NT2/D1 (cell line): ENCODE measurements at places on chromosomes 6 and 20.
A peak's percentile ranks its signal among the peaks of the same experiment; 100 is the strongest.

GRCh38 chr6:151729829-151730495, 77.5 kb upstream of the ESR1 start:
- no peak for DNase-seq

GRCh38 chr6:15962449-15962764, 166.5 kb upstream of the MYLIP start:
- DNase-seq, result no peak

DNA sequence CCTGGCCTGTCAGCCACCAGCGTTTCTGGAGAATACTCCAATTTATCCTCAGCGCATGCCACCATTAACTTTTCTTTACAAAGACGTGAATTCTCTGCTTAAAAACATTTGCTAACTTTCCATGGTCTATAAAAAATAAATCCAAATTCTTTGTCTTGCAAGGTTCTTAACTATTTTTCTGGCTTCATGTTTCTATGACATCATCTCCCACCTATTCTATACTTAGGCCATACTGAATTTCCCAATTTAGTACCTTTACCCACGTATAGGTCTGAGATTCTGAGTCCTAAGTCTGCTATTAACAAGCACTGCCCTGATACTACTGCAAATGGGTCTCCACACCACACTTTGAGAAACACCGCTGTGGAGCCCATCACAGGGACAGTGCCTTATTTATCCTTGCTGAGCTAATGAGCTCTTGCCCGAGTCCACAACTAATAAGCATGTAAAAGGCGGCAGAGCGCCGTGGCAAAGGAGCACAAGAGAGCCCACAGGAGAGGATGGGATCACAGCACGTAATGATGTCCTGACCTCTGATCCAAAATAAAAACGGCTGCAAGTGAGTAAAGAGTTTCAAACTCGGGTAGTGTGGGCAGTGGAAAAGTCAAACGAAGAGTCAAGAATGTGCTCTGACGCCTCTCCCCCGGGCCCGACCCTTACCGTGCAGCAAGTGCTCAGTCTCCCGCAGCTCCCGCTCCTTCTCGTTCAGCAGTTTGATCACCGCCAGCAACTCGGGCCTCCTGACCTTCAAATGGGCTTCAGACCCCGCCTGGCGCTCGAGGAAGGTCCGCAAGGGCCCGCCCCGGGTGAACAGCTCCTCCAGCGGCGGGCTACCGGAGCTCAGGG, 519 bp downstream of the MTRF1L start:
- DNase-seq, result no peak

- no peak for DNase-seq
These were observed 458.6 kb upstream of the JARID2 start for GRCh38 chr6:14787250-14787649.

GRCh38 chr20:51802170-51802751, at the start of gene SALL4:
Gene SALL4, minus strand, starts transcription at chr20:51802521. Its CDS starts 113 bp downstream, at chr20:51802408.
- DNase-seq, result peak; percentile 98

- no peak for DNase-seq
These were observed 353.3 kb downstream of the HACE1 start for GRCh38 chr6:104506429-104506828.

DNA sequence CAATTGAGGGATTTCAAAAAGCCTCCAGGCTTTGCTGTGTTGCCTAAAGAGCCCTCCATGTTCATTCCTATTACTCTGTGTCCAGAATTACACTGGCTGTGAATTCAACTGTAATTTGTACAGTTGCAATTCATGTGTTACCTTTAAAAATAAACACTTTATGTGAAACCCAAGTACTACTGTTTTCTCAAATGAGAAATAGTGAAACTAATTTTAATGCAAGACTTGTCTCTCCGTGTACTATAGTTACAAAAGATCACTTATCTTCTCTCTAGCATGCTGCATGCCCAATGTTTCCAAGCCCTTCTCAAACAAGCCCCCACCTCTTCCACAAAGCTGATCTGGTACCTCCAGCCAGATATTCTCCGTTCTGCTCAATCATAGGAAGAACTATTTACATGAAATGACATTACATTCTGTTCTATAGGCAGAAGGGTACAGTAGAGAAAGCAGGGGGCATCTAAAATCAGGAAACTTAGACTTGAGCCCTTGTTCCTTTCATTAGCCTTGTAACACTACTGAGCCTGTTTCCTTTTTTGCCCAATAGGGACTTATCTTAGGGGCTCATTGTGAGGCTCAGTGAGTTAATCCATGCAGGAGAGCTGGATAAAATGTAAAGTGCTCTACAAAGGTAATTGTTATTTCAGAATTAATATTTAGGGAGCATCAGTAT, 12.3 kb upstream of the COL9A1 start:
- DNase-seq, result no peak

DNA sequence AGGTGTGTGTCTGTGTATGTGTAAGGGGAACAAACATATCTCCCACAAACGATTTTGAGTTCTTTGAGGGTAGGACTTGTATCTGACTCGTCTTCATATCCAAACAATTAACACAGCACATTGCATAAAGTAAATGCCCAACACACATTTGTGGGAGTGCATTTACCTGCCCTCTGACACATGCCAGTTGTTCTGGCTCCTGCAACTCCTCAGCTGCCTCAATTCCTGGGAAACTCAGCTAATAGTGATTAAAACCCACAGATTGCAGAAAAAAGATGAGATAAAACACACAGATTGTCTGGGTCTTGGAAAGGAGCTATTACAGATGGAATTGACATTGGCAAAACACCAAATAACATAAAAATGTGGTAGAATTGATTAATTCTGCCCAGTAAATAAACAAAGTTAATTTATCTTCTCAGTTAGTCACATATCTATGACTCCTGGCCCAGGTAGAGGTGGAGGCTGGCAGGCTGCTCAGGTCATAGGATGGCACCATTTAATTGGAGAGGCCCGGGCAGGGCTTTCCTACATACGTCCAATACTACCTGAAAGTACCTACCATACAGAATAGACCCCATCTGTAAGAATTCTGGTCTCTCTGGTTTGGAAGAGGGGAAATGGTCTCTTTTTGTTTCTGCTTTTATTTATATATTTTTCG, 71.5 kb upstream of the IFNGR1 start:
- no peak for DNase-seq

GRCh38 chr6:81998432-81998831, 246.0 kb upstream of the TENT5A start:
- DNase-seq, result no peak

GRCh38 chr20:7858734-7859250, 81.5 kb downstream of the HAO1 start:
- no peak for DNase-seq
